ENCODE measurements at places on chromosomes 2 and 18. TPM values are rescaled to one million over a fixed set of nuclear protein-coding genes. Genes with fewer than 3 reads are reported as not detected.
A peak's percentile ranks its signal among the peaks of the same experiment; 100 is the strongest.

GRCh38 chr18:13291299-13291698, 72.7 kb downstream of the LDLRAD4 start:
- DNase-seq = no peak

DNA sequence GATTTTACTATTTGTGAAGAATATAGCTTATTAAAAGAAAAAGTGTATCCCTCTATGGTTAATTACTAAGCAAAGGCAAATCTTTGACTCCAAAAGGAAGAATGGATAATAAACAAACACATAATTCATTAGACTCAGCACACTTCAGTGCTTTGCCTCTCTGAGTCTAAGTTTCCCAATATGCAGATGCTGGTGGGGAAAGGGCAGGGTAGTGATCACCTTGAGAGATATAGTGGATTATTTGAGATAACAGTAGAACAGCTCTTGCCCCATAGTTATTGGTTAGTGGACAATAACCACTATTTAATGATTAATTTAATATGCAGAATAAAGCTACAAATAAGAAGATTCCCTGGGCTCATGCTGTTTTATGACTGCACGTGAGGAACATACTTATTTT, 98.2 kb upstream of the SLC8A1 start:
- DNase-seq = no peak

- no peak for DNase-seq
These were observed 333.0 kb downstream of the TNS1 start for GRCh38 chr2:217669831-217670230.

DNA sequence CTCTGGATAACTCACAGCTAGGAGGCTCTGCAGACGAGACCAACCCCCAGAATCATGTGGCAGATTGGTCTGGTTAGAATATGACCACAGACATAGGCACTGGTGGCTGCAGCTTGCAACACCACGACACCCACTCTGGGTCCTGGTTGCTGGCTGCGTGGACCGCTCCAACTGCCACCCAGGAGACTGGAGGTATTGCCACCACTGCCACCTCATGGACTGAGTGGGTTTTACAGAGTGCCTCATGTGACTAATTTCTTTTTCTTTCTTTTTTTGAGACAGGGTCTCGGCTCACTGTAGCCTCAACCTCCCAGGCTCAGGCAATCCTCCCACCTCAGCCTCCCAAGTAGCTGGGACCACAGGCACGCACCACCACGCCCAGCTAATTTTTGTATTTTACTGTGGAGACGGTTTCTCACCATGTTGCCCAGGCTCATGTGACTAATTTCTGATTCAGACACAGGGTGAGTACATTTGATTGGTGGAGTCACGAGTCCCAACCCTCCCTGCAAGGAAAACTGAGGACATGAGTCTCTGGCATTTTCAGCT, 29.9 kb upstream of the NT5DC4 start:
- peak; percentile 44 for DNase-seq

DNA sequence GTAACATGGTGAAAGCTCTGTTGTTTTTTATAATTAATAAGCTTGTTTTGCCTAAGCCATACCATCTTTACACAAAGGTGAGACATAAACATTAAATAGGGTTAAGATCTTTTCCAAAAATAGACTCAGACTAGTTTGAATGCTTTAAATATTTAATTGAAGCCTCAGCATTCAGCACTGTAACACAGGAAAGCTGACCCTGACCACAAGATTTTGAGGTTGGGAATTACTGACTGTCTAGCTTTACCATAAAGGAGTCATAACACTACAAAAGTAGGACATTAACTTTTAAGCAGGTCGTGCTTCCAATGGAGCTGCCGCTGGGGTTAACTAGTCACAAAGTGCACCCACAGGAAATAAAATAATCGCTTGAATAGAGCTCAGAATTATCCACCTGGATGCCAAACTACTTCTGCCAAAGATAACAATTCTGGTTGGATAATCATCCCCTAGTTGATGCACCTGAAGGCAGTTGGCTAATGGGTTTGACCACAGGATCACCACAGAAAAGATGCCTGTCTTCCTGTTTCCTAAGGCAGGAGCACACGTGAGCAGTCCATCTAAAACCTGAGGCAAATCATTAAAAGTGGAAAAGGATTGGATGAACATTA, 106.2 kb downstream of the COBLL1 start:
- no peak for DNase-seq

DNA sequence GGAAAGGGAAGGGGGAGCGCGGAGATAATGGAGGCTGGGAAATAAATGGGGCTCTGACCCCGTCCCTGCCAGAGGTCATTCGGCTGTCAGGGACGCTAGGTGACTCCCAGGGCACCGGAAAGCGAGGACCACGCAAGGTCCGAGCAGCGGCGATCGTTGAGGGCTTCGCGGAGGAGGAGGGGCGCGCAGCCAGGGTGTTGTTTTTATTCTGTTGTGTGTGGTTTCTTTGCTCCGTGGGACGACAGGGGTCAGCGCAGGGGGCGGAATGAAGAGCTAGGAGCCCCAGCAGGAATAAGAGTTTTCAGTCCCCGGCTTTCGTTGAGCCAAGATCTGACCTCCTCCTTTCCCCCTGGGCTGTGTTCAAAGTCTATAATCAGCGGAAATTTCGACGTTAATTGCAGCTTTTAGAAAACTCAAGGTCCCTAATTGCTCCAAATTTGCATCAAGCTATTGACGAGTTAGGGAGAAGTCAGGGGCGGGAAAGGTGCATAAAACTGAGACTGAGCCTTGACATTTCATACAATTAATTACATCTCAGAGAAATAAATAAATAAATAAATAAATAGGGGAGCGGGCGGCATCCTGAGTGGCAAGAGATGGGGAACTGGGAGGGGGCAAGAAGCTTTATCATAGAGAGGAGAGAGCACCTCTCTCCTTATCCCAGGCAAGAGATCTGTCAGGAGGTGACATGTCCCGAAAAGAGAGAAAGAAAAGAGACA, 2.2 kb downstream of the GAD1 start:
- no peak for DNase-seq

- no peak for DNase-seq
These were observed 6.3 kb downstream of the VIT start for GRCh38 chr2:36702781-36703180.

The ABCG8 gene
- total RNA-seq = not detected

All from MG63 (cell line).